ENCODE measurements at places on chromosomes 11 and 22.

- peak; percentile 80 for DNase-seq
Observed at GRCh38 chr11:9855579-9856287, 191.9 kb downstream of the SWAP70 start.

DNA sequence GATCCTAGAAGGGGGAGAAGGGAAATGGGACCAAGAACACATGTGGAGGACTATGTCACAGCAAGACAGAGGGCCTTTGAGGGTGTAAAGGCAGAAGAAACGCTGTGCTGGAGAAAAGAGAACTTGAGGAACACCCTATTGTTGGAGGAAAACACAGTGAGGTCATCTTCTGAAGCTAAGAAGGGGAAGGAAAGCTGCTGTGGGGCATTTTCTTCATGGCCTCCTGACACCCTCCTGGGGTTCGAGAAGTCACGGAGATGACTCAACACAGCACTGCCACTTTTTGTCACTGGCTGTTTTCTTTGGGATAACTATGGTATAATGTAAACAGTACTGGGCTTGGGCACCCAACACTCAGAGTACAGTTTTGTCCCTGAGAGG is 492.6 kb upstream of the CADM1 start:
- no peak for DNase-seq

DNA sequence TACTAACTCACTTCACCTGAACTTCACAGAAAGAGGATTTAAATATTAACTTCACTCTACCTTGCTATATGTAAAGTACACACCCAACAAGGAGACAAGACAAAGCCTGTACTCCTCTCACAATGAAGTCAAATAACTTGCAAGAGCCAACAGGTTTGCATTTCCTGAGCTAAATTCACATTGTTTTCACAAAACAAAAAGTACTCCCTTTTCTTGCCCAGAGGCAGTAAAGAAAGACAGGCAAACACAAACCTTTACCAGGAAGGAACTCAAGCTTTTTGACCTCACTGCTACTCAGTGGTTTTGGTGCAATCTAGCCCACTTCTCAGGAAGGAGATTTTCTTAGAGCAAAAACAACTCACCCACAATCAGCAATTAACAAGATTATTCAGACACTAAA is 15.7 kb downstream of the USP28 start:
- no peak for DNase-seq

GRCh38 chr11:68881320-68881719 is 22.3 kb downstream of the MRPL21 start:
- DNase-seq: no peak

DNA sequence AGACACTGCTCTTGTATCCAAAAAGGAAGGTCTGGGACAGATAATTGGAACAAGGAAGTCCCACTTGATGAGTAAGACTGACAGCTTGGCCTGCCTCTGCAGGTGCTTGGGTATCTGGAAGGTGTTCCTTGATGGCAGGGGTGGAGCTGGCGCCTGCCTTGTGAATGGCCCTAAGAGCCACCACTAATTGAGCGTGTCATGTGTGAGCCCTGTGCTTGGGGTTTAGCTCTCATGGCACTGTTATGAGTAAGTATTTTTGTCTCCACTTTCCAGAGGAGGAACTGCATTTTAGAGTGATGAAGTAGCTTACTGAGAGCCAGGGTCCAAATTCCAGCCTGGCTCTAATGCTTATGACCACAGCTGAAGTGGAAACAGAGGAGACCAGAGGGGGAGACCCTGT is 71.2 kb upstream of the NECTIN1 start:
- no peak for DNase-seq

GRCh38 chr11:44597358-44598012 is 32.0 kb downstream of the CD82 start:
- no peak for DNase-seq

- peak; percentile 49 for DNase-seq
Observed at GRCh38 chr11:101436511-101437142, 147.2 kb downstream of the TRPC6 start.

DNA sequence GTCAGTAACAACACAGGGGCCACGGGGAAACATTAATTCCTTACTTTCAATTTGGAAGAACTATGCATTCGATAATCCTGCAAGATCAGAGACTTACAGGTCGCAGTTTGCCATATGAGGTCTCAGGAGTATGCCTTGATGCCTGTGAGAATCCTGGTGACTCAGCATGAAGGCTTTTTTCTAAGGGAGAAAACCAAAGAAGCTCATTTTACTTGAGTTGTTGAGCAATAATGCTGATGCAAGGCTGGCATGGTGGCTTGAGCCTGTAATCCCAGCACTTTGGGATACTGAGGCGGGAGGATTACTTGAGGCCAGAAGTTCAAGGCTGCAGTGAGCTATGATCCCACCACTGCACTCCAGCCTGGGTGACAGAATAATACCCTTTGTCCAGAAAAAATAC is 26.6 kb downstream of the ATG16L2 start:
- peak; percentile 95 for DNase-seq

GRCh38 chr22:32042924-32043323 is at the start of gene SLC5A1:
SLC5A1 (plus strand) TSS chr22:32043261; CDS start chr22:32043282, 21 bp downstream.
- DNase-seq: no peak

DNA sequence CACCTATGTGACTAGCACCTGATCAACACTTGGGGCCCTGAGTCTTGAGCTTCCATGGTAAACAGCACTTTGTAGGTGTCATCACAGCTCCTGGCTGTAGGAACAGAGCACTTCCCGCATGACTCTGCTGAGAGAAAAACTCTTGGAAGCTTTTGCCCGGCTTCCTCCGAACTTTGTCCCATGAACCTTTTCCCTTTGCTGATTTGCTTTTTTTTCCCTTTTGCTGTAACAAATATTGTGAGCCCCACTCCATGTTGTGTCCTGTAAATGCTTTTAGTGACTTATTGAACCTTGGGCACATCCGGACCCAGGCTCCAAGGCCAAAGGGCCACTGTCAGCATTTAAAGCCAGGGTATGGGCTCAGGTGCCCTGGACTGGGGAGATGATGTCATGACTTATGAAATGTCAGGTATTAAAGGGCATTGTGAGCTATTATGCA is 391.1 kb downstream of the TENM4 start:
- DNase-seq: no peak

- DNase-seq: peak; percentile 22
Observed at GRCh38 chr11:30683176-30683575, 97.0 kb upstream of the MPPED2 start.

- no peak for DNase-seq
Observed at GRCh38 chr11:88040148-88040496, 135.1 kb downstream of the RAB38 start.

GRCh38 chr11:124801636-124802312 is 1.6 kb upstream of the MSANTD2 start:
- peak; percentile 22 for DNase-seq
